ENCODE measurements at places on chromosomes 5 and 9.

- DNase-seq, result no peak
These were observed 604.2 kb upstream of the CLINT1 start for GRCh38 chr5:158463188-158463587.

DNA sequence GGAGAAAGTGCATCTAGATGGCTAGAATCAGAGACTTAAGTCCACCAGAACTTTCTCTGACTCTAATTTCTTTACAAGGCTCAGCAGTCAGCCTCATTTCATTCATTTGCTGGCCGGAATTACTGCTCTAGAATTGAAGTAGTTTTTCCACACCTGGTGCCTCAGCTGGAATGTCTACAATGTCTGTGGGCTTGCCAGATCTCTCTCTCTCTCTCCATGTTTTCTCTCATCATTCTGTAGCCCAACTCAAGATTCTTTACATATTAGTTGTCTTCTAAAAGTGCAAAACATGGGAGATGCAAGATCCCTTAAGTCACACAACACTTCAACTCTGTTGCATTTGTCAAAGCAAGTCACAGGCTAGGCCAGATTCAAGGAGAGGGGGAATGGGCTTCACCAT, 103.9 kb upstream of the TAF11L2 start:
- DNase-seq, result no peak

GRCh38 chr9:28696960-28697359, 1123.7 kb upstream of the C9orf72 start:
- no peak for DNase-seq

DNA sequence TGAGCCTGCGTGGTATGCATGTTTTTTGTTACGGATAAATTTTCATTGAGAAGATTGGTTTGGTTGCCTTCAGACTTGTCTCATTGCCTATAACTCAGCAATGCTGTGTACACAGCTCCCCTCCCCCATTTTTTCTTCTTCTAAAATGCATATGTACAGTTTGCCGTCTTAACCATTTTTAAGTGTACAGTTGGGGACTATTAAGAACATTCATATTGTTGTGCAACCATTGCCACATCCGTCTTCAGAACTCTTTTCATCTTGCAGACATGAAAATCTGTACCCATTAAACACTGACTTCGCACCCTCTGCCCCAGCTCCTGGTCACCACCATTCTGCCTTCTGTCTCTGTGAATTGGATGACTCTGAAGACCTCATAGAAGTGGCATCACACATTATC, 6.2 kb downstream of the EXOC3 start:
- DNase-seq, result no peak

GRCh38 chr9:110316261-110317075, 21.2 kb downstream of the TXNDC8 start:
- no peak for DNase-seq

DNA sequence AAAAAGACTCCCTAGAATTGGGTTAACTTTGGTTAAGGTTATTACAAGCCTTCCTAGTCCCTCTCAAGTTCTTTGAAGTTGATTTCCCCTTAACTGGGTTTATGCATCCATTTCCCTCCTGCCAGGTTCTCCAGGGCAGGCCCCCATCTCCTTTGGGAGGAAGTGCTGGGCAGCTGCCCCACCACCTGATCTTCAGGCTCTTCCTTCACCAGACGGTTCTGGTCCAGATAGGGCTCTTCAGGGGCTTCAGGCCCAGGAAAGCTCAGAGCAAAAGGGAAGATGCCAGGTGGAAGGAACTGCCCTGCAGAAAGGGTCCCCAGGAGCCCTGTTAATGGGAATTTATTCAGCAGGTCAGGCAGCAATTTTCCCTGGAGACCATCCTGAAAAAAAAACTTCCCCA, 2.1 kb downstream of the SMIM32 start:
- DNase-seq, result no peak

DNA sequence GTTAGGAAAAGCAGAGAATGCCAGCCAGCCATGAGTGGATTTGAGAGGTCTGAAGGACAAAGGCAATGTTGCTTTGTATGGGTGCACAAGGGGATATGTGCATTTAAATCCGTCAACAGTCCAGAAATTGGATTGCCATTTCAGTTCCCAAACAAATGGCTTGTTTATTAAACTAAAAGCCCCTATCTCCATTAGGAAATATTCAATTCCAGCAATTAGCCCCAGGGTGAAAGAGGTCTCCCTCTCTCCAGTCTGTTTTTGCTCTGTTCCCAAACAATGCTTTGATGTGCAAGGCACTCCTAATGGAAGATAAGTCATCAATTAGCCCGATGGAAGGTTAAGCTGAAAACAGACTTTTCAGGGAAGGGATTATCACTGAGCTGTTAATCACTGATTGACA, 101.3 kb downstream of the C9orf152 start:
- no peak for DNase-seq

GRCh38 chr9:74554751-74555419, 57.8 kb downstream of the RORB start:
- DNase-seq, result no peak

DNA sequence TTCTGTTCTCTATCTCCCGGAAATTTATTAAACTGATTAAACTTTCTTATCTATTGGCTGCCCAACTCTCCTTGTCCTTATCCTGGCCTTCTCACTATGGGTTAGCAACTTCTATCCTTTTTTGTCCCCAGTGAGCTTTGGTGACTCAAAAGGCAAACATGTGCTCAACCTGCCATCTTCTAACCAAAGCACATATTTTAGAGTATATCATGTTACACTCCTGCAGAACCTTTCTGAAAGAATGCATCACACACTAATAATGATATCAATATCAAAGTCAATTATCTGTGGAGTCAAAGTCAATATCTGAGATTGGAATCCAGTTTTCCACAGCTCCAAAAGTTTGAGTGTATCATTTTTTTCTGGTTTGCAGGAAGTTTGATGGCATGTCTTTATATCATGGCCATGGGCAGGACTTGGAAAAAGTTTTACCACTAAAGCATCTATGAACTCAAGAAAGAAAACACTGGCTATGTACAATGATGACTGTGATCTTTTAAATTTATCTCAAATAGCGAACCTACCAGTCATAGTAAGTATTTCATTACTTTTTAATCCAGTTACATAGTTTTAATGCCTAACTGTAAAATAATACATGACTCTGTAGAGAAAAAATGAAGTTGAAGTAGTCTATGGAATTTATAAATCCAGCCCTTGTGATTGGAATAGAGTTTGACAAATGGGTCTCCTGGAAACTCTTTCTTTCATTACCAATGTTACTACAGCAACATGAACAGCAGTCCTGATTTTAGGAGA, 166.8 kb downstream of the DROSHA start:
- no peak for DNase-seq

DNA sequence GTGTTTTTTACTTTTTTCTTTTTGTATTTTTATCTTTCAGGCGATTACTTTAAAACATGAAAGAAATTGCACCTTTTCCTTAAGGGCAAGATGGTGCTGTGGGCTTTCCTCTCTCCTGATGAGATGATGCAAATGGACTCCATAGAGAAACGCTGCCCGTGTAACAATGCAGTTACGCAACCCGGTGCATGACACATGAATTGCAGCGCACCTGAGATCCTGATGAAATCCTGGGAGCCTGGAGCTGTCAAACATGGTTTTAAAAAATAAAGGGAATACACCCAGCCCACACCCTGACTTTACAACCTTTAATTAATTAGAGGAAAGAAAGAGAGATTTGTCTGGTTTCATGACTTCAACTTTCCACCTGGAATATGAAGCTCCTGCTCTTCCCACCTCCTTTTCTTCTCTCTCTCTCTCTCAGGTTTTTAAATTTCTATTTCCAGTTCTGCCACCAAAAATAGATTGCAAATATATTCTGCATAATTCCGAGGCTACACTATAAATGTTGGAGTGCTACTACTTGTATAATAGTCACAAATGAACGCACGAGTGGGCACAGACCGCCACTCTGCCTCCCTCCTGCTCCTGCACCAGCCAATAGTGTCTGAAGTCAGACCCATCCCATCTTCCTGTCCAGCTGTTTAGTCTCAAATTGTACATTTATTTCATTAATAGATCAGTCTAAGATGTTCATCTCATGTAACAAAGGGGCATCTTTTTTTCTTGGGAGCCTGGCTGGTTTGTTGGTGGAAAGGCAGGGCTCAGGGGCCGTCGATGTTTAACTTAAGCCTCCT, 179.1 kb downstream of the AUH start:
- no peak for DNase-seq

- no peak for DNase-seq
These were observed 926.3 kb upstream of the ARRDC3 start for GRCh38 chr5:92309336-92309991.

DNA sequence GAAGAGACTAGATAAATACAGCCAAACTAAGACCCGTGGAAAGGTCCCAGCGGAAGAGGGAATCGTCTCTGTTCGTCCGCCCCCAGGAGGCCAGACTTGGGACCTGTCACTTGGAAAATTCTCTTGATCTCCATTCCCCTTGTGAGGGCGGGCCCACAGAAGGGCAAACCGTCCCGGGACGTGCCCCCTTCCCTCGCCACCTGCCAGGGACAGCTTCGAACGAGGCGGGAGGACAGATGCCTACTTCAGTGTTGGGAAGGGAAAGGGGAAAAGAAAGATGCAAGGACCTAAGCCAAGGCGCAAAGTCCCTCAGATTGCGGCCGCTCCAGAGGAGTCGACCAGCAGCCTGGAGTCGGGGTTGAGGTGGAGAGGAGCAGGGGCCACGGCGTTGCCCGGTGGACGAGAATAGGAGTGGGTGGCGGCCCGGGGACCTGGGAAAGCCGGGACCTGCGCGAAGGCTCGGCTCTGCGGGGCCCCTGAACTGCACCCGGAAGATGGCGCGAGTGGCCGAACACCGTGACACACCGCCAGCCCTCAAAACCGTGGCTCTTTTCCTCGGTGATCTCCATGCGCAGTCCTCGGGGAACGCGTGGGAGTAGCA, 4.4 kb upstream of the EBF1 start:
- DNase-seq, result no peak

DNA sequence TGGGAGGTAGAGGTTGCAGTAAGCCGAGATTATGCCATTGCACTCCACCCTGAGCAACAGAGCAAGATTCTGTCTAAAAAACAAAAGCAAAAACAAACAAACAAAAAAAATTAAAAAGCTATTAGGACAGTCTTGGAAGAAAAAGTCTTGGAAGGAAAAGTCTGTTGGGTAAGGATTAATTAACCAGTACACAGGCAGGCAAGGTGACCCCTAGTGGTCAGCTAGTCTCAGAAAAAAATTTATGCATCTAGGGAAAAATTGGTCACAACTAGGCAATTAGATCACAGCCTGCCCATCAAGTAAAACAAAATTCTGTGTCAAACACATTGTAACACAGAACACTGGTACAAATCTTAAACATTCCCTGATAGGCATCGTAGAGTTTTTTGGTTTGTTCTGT, 6.7 kb upstream of the ANKRD18B start:
- DNase-seq, result no peak

GRCh38 chr5:38258319-38259061, at the start of gene EGFLAM:
Gene EGFLAM (plus strand): TSS chr5:38258559. CDS start chr5:38258755, 196 bp downstream.
- DNase-seq, result no peak

- DNase-seq, result no peak
These were observed 13.3 kb upstream of the WHRN start for GRCh38 chr9:114518599-114519022.

DNA sequence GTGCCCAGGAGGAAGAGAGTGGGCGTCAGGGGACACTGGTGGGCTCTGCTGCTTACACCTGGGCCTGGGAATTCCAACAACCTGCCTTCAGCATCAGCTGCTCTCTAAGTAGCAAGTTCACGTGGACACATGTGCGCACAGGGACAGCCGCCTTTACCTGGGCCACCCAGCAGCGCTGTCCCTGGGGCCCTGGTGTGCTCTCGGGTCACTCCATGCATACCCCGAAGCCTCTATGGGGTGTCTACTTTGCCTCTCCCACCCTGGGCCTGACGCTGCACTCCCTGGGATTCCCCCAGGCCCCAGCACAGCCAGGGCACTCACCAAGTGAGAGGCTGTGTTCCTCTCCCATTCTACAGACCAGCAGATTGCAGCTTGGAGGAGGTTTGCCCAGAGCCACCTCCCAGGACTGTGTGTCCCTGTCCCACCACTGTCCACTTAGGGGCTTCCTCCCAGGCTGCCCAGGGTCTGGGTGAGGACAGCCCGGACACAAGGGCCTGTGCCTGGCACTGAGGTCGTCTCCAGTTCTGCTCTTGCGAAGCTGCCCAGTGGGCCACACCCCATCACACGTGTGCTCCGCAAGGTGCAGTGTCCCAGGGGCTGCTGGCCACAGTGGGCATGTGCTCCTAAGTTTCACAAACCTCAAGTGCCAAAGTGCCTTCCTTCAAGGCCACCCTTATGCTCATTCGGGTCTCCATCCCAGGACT, 5.9 kb downstream of the NINJ1 start:
- DNase-seq, result no peak

DNA sequence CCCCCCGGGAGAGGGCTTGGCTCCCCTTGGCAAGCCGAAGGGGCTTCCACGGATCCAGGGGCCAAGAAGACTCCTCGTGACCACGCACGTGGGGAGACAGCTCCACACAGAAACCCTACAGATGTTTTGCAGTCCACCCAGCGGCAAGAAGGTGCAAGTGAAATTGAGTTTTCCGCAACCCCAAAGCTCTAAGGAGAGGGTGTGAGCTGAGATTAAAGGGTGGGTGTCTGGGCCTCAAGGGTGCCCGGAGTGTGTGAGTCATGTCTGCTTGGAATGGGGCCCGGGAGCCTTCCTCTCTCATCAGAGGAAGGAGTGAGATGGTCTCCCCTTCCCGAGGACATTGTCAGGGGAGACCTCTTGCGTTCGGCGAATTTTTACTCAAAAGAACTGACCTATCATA, 79.1 kb downstream of the OLFM1 start:
- DNase-seq, result no peak

GRCh38 chr5:154071799-154072413, 33.1 kb downstream of the MFAP3 start:
- DNase-seq, result no peak

GRCh38 chr9:137672907-137673791, 54.3 kb downstream of the EHMT1 start:
- no peak for DNase-seq

- DNase-seq, result no peak
These were observed 87.6 kb downstream of the S1PR3 start for GRCh38 chr9:89078860-89079259.

- DNase-seq, result no peak
These were observed 152.5 kb downstream of the PRKACG start for GRCh38 chr9:68861436-68861835.

GRCh38 chr9:133403766-133404453, 13.9 kb downstream of the REXO4 start:
- DNase-seq, result peak; percentile 37

DNA sequence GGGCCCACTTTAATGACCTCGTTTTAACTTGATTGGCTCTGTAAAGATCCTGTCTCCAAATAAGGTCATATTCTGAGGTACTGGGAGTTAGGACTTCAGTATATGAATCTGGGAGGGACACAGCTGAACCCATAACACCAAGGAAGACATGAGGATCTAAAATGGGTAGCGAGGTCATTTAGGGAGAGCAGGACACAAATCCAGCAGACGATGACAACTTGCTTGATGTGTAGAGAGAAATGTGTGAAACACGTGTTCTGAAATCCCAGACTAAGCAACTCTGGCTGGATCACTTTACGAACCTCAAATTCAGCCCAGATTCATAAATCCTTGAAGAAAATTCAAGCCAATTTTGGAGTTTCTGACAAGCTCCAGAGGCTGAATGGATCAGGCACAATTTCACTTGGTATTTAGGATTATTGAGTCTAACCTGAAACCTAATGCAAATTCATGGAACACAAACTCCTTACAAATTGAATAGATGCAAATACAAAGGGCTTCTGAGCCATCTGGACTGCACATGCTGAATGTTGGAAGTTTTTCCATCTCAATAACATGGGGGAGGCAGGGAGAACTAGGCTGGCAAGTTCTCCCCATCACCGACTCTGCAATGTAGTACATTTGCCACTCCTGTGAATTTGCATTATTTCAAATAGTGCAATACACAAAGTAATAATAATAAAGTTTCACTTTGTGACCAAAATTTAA, 74.0 kb upstream of the SLC30A5 start:
- no peak for DNase-seq

GRCh38 chr5:111784491-111785181, 27.6 kb upstream of the NREP start:
- DNase-seq, result no peak
